ENCODE measurements at places on chromosomes 4 and X. TPM values are rescaled to one million over a fixed set of nuclear protein-coding genes. Genes with fewer than 3 reads are reported as not detected.

FABP2 gene
- total RNA-seq, result not detected

VMA21 gene
- 59.6 TPM for total RNA-seq

TFE3 gene
- total RNA-seq, result 71.7 TPM

MAP7D3 gene
- 18.0 TPM for total RNA-seq

SYN1 gene
- 0.27 TPM for total RNA-seq

BEX3 gene
- 166 TPM for total RNA-seq

IQCM gene
- total RNA-seq, result not detected

GATA1 gene
- not detected for total RNA-seq

PDGFC gene
- total RNA-seq, result 83.7 TPM

DKC1 gene
- 149 TPM for total RNA-seq

VCX gene
- total RNA-seq, result not detected

AWAT1 gene
- total RNA-seq, result not detected

PSAPL1 gene
- not detected for total RNA-seq

FAM149A gene
- 1.3 TPM for total RNA-seq

PRR32 gene
- not detected for total RNA-seq

SULT1B1 gene
- 0.21 TPM for total RNA-seq

H2BW1 gene
- total RNA-seq, result not detected

RASSF6 gene
- total RNA-seq, result 1.6 TPM

GPC3 gene
- total RNA-seq, result 0.37 TPM

TBC1D9 gene
- 17.4 TPM for total RNA-seq

CEP135 gene
- total RNA-seq, result 12.4 TPM

TCEAL9 gene
- total RNA-seq, result 40.3 TPM

PDE6B gene
- not detected for total RNA-seq
